ENCODE measurements at places on chromosomes 4 and X.

GRCh38 chrX:96566878-96567277, 117.8 kb upstream of the DIAPH2 start:
- no peak for DNase-seq

DNA sequence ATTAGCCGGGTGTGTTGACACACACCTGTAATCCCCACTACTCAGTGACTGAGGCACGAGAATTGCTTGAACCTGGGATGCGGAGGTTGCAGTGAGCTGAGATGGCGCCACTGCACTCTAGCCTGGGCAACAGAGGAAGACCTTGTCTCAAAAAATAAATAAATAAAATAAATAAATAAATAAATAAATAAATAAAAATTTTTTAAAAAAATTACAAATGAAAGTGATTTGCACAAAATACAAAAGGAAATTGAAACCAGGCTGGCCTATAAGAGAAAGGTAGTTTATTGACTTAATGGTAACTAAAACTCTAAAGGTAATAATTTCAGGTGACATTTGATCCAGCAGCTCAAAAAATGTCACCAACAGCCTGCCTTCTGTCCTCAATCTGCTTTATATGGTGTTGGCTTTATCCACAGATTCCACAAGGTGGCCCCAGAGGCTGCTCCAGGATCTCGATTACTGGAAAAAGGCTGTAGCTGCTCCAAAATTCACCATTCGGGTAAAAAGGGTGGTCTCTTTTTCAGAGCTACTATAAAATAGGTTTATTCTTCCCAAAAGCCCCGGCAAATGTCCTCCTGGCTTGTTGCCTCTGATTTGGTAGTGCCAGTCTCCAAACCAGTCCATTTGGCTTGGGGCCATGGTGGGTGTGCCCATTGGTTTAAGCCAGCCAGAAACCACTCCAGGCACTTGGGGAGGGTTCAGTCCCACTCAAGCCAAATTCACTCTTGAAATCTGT, 61.4 kb upstream of the TRIM2 start:
- peak; percentile 79 for DNase-seq

GRCh38 chr4:88138561-88138960, 19.9 kb downstream of the ABCG2 start:
- no peak for DNase-seq

GRCh38 chr4:1472911-1473518, 66.8 kb upstream of the NKX1-1 start:
- no peak for DNase-seq

GRCh38 chrX:22073928-22074327, 41.8 kb downstream of the PHEX start:
- DNase-seq, result no peak

DNA sequence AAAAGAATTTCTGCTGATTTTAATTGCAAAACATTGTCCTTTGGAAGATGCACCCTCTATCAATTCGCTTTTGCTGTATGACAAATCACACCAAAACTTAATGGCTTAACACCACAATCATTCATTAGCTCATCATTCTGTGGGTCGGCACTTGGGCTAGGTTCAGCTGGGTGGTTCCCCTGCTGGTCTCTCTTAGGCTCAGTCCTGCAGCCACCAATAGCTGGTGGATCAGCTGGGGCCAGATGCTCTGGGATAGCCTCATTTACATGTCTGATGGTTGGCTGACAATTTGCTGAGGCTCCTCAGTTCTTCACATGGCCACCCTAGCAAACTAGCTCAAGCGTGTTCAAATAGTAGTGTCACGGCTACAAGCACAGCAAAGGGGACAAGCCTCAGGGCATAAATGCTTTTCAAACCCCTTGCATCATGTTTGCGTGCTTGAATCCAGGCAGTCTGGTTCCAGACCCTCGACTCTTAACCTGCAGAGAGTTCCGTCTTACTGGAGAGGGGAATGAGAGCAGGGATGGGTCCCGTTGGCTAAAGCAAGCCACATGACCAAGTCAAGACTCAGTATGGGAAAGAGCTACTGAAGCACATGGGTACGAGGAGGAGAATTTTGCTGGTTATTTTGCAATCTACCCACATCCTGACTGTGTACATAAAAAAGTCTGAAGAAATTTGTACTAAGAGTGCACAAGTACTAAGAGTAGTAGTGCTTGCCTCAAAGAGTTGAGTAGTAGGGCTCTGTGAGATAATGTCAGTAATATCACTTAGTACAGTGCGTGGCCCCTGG, 7.5 kb upstream of the ACSL1 start:
- DNase-seq, result no peak

DNA sequence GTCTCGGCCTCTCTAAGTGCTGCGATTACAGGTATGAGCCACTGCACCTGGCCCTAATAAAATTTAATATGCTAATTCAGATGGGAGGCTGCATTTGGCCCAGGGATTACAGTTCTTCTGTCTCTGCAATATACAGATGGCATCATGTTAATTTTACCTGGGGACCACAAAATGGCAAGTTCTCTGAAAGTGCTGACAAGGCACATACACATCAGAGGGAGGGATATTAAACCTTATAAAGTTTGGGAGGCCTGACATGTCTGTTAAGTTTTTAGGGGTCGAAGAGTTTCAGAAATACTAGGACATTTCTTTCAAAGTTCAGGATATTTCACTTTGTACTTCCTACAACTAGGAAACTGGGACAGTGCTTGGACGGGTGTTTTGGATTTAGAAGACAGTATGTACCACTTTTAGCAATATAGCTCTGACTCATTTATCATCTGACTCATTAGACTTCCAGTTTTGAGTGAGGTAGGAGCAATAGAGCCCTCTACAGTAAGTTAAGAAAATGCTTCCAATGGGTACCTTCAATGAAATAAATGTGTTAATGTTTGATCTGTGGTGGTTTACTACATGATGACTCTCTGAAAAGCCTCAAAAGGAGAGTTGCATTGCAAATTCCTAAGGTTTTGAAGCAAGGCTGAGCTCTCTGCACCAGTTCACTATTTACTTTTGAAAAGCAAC, 981.0 kb upstream of the HS3ST1 start:
- DNase-seq, result no peak

DNA sequence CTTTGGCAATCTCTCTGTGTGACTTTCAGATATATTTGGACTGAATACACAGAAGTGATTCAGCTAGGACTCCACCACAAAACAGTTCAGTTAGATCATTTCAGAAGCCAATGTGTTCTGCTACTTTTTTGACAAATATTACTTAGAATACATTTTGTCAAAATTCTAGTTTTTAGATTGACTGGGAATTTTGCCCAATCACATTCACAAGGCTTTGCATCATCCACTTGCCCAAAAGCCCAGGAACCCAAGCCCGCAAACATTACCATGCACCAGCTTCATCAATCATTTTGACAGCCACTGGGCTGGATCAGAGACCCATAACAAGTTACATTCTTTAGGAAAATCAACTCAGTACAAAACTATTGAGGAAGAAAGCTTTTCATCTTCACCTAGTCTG, 256.6 kb upstream of the NDST3 start:
- no peak for DNase-seq

Data from midbrain (tissue), 1 donor.